ENCODE measurements at places on chromosomes 16 and 17.

DNA sequence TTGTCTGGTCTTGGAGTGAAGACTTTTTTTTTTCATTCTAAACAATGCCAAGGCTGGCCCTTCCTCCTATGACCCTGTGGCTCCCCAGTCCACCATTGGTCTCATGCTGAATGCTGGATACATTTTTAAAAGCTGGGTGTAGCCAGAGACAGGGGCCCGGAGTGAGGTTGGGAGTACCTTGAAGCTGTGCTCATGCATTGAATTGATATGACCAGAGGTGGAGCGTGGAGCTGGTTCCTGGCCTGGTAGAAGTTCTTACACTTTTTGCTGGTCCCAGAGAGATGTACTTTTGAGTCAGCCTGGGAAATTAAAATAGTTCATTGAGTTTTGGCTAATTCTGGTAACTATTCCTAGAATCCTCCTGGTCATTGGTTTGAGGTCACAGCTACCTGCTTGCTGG lies 83.6 kb downstream of the CMIP start:
- DNase-seq: no peak

GRCh38 chr17:2042390-2042847 lies 597 bp downstream of the OVCA2 start:
- no peak for DNase-seq

DNA sequence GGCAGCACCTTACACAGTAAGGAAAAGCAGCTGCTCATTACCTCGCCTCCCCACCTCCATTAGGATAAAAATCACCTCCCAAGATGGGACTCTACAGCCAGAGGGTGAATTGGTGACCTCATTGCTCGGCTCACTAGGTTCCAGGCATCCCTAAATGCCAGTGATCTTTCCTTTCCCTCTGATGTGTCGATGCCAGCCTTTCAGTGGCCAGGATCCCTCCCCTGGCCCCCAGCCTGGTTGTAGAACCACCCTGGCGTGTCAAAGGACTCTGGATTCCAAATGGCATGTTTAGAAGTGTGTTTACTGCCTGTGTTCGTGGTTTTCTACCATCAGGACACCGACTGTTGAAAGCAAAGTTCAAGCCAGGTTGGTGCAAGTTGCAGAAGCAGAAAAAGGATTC lies 72.1 kb upstream of the LYRM9 start:
- no peak for DNase-seq

GRCh38 chr17:17897442-17897841 lies 60.7 kb upstream of the SREBF1 start:
- DNase-seq: no peak

DNA sequence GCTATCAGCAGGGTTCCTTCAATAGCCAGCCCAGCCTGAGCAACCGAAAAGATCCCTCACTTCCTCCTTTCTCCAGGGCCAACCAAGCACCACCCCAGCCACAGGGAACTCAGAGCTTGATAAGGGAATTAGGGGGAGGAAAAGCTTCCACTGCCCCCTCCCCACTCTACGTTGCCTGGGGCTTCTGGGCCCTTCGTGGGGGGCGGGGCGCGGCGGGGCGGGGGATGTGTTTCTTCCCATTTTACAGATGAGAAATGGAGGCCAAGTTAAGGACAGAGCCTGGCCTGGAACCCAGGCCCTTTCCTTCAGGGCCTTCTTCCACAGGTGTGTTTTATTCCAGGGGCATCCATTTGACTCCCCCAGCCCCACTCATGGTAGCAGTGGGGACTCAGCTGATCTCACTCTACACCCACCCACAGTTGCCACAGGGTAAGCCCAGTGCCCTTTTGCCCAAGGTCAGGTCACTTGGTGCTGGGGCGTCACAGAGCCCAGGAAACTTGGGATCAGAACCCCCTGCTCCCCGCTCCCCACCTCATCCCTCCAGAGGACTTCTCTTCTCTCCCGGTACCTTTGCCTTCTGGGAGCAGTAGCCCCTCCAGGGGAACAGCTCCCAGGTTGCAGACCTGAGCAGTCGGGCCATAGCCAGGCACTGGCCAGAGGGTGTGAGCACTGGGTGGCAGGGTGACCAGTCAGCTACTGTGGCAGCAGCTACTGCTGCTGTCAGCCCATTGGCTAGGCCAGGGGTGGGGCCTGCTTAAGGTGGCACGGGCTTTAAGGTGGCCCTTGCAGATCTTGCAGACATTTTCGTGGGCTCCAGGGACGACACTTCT lies at the start of gene LDHD:
TSS of gene LDHD (minus strand) at position 700 of the 830 bp plus-strand sequence. CDS start at position 640, 60 bp downstream.
- DNase-seq: no peak

DNA sequence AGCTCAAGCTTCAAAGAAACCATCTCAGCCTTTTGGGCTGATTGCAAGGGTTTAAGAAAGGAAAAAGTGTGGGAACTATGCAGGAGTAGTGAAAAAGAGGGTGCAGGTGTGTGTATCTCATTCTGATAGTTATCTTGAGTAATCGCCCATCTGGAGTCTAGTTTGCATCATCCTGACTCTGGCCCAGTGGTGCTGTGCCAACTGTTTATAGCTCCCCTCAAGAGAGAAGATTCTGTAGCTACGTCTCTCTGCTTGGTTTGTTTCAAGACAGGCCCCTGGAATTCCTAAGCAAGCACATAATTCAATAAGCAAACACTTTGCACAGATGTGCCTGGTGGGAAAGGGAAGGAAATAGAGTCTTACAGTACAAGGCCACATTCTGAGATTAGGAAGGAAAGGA lies 144.4 kb downstream of the HAPSTR1 start:
- DNase-seq: no peak

- no peak for DNase-seq
Measured at GRCh38 chr16:84929421-84930297, 81.7 kb downstream of the ZDHHC7 start.

- DNase-seq: no peak
Measured at GRCh38 chr17:290121-290521, 62.5 kb downstream of the RPH3AL start.

GRCh38 chr16:47204736-47205504 lies 61.2 kb upstream of the NETO2 start:
- DNase-seq: no peak

DNA sequence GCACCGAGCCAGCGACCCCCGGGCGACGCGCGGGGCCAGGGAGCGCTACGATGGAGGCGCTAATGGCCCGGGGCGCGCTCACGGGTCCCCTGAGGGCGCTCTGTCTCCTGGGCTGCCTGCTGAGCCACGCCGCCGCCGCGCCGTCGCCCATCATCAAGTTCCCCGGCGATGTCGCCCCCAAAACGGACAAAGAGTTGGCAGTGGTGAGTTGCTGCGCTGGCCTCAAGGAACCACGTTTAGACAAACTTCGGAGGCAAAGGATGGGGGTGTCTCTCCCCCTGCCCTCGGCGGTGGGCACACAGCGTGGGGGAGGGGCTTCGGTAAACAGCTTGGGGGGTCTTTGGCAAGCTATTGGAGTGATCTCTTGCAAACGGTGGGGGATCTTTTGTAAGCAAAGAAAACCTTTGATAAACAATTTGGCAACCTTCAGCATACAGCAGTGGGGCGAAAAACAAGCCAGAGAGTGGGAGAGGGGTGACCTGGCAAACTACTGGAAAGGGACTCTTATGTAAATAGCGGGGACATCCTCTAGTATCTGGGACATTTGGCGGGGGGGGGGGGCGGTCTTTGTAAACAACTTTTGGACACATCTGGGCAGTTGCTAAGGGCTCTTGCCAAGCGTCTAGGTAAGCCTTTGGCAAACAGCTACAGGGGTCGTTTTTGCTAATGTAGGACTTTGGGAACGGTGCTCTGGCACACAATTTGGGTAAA lies 587 bp downstream of the MMP2 start:
- DNase-seq: no peak

GRCh38 chr16:60127196-60127595 lies 1393.1 kb upstream of the GOT2 start:
- no peak for DNase-seq

DNA sequence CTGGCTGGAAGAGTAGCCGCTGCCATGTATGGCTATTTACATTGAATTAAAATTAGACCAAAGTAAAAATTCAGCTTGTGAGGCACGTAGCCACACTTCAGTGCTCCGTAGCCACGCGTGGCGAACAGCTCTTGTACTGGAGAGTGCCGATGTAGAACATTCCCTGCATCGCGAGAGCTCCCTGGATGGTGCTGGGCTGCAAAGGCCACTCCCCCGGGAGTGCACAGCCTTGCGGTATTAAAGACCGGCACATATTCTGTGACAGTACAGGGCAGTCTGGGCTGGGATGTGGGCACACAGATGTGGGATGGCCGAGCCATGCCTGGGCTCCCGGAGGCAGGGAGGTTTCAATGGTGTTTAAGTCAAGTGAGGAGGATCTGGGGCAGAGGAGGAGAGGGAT lies 102.2 kb downstream of the CMIP start:
- DNase-seq: no peak

All from AG04450 (cell line).